ENCODE measurements at places on chromosomes 2 and 18. TPM values are rescaled to one million over a fixed set of nuclear protein-coding genes. Genes with fewer than 3 reads are reported as not detected.

DNA sequence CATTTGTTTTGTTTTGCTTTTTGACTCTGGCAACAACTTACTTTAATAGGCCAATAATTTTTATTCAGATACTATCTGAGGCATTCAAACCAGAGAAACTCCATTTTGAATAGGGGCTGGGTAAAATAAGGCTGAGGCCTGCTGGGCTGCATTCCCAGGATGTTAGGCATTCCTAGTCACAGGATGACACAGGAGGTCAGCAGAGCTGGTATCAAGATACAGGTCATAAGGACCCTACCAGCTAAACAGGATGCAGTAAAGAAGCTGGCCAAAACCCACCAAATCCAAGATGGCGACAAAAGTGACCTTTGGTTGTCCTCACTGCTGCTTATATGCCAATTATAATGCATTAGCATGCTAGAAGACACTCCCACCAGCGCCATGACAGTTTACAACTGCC, 102.2 kb upstream of the XPO1 start:
- H3K4me1 ChIP-seq, result no peaks in the 10 kb centered on the region
- H3K36me3 ChIP-seq, result no peaks in the 10 kb centered on the region
- H3K4me3 ChIP-seq, result no peak overlapping the region
- H3K27ac ChIP-seq, result no peak overlapping the region

GRCh38 chr2:207688597-207688996, 22.8 kb upstream of the CCNYL1 start:
- peaks cover 25% of the 10 kb centered on the region for H3K4me1 ChIP-seq
- no peak overlapping the region for H3K27ac ChIP-seq
- no peak for DNase-seq
- no peak overlapping the region for H3K4me3 ChIP-seq
- H3K36me3 ChIP-seq, result no peaks in the 10 kb centered on the region

DNA sequence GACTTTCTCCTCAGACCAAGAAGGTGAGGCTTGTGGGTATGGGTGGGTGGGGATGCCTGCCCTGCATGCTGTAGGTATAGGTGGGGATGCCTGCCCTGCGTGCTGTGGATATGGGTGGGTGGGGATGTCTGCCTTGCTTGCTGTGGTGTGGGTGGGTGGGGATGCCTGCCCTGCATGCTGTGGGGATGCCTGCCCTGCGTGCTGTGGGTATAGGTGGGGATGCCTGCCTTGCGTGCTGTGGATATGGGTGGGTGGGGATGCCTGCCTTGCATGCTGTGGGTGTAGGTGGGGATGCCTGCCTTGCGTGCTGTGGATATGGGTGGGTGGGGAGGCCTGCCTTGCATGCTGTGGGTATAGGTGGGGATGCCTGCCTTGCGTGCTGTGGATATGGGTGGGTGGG, 278.4 kb downstream of the NEDD4L start:
- no peaks in the 10 kb centered on the region for H3K27me3 ChIP-seq
- H3K4me3 ChIP-seq, result no peak overlapping the region
- no peak overlapping the region for H3K27ac ChIP-seq
- no peaks in the 10 kb centered on the region for H3K36me3 ChIP-seq
- no peak for DNase-seq
- peaks cover 9% of the 10 kb centered on the region for H3K4me1 ChIP-seq

- H3K36me3 ChIP-seq, result no peaks in the 10 kb centered on the region
- DNase-seq, result no peak
- H3K4me3 ChIP-seq, result no peak overlapping the region
Measured at GRCh38 chr2:209413311-209414014, 10.4 kb upstream of the MAP2 start.

DNA sequence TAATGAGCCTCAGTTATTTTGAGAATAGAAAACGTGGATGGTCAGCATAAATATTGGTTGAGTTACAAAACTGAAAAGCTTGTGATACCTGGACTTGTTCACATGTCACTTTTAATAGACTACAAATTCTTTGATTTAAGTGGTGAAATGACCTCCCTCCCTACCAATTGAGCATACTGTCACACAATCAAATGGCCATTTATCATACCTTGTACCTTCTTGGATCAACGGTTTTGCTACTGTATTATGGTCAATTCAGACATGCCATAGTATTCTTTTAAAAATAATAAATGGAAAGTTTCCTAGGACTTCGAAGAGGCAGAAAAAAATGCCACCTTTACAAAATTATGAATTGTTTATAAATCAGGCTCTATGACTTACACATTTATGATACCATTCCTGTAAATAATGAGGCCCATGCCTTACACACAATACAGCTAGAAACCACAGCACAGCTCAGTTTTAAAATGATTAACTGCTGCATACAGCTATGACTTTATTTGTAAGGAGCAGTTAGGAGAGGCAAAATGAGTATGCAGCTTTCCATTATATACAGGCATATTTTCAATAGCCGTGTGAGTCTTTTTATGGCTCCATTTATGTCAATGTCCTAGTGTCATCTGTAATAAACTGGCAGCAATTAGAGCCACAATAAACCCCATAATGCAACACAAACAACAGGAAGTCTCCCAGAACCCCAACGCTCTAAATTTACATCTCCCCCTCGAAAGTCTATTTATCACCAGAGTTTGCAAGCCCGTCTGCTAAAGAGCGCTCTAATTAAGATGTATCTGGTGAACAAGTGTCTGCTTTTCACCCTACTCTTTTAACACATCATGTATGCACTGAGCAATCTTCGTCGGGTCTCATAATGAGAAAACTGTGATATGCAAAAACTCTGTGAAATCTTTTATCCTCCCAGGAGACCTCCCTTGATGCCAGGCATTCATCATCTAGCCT, 176.1 kb downstream of the ZNF521 start:
- no peak overlapping the region for H3K27ac ChIP-seq
- DNase-seq, result no peak
- H3K27me3 ChIP-seq, result no peaks in the 10 kb centered on the region
- H3K4me1 ChIP-seq, result no peaks in the 10 kb centered on the region
- H3K36me3 ChIP-seq, result no peaks in the 10 kb centered on the region
- H3K4me3 ChIP-seq, result no peak overlapping the region

DNA sequence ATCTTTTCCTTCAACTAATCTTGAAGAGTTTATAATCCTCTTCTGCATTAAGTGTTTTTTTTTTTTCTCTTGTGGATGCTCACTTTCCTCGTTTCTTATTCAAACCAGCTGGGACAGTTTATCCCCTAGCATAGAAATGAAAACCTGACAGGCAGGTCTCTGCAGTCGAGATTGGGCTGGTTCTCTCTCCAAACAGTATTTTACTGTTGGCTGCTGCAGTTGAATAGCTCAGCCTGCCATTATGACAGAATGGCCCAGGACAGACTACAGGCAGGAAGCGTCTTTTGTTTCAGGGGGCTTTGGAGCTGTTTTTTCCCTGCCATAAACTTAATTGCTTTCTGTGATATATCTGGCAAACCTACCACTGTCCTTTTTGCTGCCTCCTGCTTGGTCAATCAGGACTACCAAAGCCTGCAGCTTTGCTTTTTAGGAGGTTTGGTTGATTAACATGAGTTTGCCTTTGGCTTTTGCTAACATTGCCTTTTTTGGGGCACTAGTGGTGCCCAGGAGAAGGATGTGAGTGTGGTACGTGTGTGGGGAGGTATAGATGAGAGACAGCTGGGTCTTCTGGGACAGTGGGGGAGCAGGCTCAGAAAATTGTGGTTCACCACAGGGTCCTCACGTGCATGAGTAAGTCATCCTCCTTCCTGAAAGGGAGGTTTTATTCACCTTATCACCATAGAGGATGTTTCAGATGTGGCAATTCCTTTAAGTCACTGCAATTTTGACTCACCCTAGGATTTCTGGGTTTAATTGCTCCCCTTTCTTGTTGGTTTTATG, 128.7 kb downstream of the LYPD6B start:
- no peaks in the 10 kb centered on the region for H3K27me3 ChIP-seq
- peak; percentile 45 for DNase-seq
- peaks cover 14% of the 10 kb centered on the region for H3K4me1 ChIP-seq
- no peak overlapping the region for H3K27ac ChIP-seq

- no peak overlapping the region for H3K4me3 ChIP-seq
- H3K27me3 ChIP-seq, result no peaks in the 10 kb centered on the region
- no peak overlapping the region for H3K27ac ChIP-seq
- H3K36me3 ChIP-seq, result no peaks in the 10 kb centered on the region
- no peak for DNase-seq
Measured at GRCh38 chr18:75407468-75408437, 19.8 kb downstream of the SMIM21 start.

DNA sequence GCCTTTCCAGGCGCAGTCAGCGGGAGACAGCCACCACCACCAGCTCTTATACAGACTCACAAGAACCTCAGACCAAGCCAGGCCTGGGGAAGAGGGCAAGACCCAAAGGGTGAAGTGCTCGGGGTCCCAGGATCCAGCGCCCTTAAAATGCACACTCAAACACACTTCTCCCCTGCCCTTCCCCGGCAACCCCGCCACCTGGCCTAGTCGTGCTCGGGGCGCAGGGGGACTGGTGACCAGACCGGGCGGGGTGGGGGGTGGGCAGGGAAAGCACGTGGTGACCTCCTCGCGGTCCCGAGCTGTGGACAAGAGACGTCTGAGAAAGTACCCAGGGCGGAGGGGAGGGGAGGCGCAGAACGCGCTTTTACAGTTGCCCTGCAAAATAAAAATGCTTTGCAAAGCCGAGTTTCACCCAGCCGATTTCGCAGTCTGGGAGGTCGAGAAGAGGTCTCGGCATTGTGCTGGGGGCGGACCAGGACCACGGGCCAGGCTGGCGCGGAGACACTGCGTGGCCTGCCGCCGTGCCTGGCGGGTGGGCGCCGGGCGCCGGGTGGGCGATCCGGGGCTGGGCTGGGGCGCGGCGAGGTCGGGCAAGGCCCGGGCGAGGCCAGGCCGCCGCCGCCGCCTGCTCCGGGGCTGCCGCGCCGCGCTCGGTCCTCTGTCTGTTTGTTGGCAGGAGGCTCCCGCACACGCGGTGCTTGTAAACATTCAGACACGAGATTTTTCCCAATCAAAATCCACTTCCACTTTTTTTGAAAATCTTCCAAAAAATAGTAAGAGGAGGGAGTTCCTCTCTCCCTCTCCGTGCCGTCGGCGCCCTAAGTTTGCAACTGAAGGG, 2.0 kb downstream of the BCL11A start:
- H3K27me3 ChIP-seq, result no peaks in the 10 kb centered on the region
- H3K36me3 ChIP-seq, result no peaks in the 10 kb centered on the region
- peak overlapping the region; percentile 91 for H3K4me3 ChIP-seq

- no peaks in the 10 kb centered on the region for H3K4me1 ChIP-seq
- no peak overlapping the region for H3K4me3 ChIP-seq
- H3K36me3 ChIP-seq, result no peaks in the 10 kb centered on the region
- no peak for DNase-seq
Measured at GRCh38 chr18:32386471-32386870, 84.2 kb downstream of the GAREM1 start.

GRCh38 chr2:221502270-221503010, 69.7 kb downstream of the EPHA4 start:
- H3K36me3 ChIP-seq, result no peaks in the 10 kb centered on the region
- no peak overlapping the region for H3K4me3 ChIP-seq
- DNase-seq, result no peak
- no peaks in the 10 kb centered on the region for H3K4me1 ChIP-seq

GRCh38 chr2:105376789-105377240, 22.0 kb downstream of the FHL2 start:
- H3K27ac ChIP-seq, result no peak overlapping the region
- no peak for DNase-seq
- no peak overlapping the region for H3K4me3 ChIP-seq
- no peaks in the 10 kb centered on the region for H3K27me3 ChIP-seq

DNA sequence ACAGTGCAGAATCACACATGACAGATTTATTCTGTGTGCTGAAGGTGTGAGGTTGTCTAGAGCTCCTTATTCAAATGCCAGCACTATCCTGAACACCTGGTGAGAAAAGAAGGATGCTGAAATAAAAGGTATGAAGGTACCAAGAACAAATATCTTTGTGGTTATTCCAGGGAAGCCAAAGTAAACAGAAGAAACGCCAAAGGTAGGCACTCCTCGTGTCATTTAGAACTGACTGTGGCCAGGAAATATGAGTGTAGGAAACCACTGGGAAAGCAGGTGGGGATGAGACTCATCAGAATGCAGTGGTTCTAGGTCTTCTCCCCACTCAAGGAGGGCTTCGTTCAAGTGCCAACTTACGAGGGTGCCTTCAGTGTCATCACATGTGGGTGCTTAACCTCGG, 80.8 kb downstream of the KIF5C start:
- H3K4me3 ChIP-seq, result no peak overlapping the region
- no peaks in the 10 kb centered on the region for H3K27me3 ChIP-seq
- no peaks in the 10 kb centered on the region for H3K4me1 ChIP-seq
- no peak overlapping the region for H3K27ac ChIP-seq

- no peaks in the 10 kb centered on the region for H3K27me3 ChIP-seq
- H3K4me1 ChIP-seq, result no peaks in the 10 kb centered on the region
- no peaks in the 10 kb centered on the region for H3K36me3 ChIP-seq
- DNase-seq, result no peak
Measured at GRCh38 chr2:72191441-72191840, 43.8 kb upstream of the CYP26B1 start.

GRCh38 chr2:120840795-120841487, 105.3 kb downstream of the GLI2 start:
- no peaks in the 10 kb centered on the region for H3K27me3 ChIP-seq
- no peak overlapping the region for H3K4me3 ChIP-seq
- H3K4me1 ChIP-seq, result no peaks in the 10 kb centered on the region
- no peaks in the 10 kb centered on the region for H3K36me3 ChIP-seq
- no peak overlapping the region for H3K27ac ChIP-seq

GRCh38 chr2:152367547-152368390, 32.8 kb downstream of the FMNL2 start:
- H3K27ac ChIP-seq, result no peak overlapping the region
- no peaks in the 10 kb centered on the region for H3K36me3 ChIP-seq
- no peak for DNase-seq
- no peak overlapping the region for H3K4me3 ChIP-seq
- H3K4me1 ChIP-seq, result no peaks in the 10 kb centered on the region

- peaks cover 22% of the 10 kb centered on the region for H3K36me3 ChIP-seq
- no peak overlapping the region for H3K4me3 ChIP-seq
- DNase-seq, result peak; percentile 53
- peaks cover 44% of the 10 kb centered on the region for H3K4me1 ChIP-seq
Measured at GRCh38 chr2:64637000-64637635, 16.6 kb downstream of the SERTAD2 start.

Gene FEV
- not detected for polyA plus RNA-seq

Gene ATP6V1B1
- polyA plus RNA-seq, result not detected

Gene LIMS4
- polyA plus RNA-seq, result 0.10 TPM

Gene HOXD1
- not detected for polyA plus RNA-seq

Gene FLACC1
- not detected for polyA plus RNA-seq

Gene SH3RF3
- 0.34 TPM for polyA plus RNA-seq

Gene INSIG2
- polyA plus RNA-seq, result 13.6 TPM

All from CD14-positive monocyte (primary cell).